ENCODE measurements at places on chromosomes 16 and 17.
A peak's percentile ranks its signal among the peaks of the same experiment; 100 is the strongest.

GRCh38 chr17:7940034-7940433 lies 8.0 kb downstream of the CNTROB start:
- DNase-seq = no peak

DNA sequence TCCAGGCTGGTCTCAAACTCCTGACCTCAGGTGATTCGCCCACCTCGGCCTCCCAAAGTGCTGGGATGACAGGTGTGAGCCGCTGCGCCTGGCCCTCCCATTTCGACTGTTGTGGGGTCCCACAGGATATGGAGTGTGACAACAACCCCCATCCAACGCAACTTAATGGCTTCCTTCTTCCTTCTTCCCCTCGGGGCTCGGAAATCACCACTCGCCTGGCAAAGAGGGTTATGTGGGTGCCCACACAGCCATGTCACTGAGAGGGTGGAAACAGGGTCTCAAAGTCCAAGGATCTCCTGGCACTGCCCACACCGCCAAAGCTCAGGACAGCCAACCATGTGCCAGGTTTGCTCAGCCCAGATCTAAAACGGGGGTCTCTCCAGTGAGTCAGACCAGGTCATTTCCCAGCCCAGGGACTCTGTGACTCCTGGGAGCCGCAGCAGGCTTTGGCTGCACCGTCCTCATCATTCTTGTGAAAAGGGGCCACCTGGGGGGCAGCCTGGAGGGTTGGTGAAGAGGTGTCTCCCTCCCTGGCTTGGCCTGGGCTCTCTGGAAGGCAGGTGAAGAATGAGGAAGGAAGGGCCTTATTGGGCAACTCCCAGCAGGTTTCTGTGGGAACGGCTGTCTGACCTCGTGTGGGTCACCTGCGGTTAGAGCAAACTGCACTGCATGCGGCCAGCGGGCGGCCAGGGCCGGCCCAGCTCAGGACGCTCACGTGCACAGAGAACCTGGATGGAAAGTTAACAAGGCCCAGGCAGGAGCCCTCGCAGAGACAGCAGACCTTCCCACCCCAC lies 25.3 kb upstream of the LITAF start:
- DNase-seq = no peak

DNA sequence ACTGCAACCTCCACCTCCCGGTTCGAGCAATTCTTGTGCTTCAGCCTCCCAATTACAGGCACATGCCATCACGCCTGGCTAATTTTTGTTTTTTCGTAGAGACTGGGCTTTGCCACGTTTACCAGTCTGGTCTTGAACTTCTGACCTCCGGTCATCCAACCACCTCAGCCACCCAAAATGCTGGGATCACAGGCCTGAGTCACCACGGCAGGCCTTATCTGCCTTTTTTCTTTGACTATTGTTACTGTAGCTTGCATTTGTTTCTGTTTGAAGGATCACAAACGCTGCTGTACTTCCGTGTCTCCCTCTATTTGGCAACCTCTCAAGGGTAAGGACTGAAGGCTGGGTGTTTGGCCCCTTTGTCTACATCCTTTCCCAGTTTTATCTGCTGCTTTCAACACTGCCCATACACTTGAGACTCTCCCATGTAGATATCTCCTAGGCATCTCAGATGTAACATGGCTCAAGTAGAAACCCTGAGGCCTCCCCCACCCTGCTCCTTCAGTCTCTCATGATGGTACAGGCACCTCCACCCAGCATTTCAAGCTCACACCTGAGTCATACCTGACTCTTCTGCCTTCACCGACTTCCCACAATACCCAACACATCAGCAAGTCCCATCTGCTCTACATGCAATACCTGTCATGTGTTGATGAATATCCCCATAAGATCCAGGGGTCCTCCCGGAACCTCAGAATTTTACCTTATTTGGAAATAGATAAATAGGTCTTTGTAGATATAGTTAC lies 219.0 kb downstream of the CPPED1 start:
- DNase-seq = peak; percentile 12

DNA sequence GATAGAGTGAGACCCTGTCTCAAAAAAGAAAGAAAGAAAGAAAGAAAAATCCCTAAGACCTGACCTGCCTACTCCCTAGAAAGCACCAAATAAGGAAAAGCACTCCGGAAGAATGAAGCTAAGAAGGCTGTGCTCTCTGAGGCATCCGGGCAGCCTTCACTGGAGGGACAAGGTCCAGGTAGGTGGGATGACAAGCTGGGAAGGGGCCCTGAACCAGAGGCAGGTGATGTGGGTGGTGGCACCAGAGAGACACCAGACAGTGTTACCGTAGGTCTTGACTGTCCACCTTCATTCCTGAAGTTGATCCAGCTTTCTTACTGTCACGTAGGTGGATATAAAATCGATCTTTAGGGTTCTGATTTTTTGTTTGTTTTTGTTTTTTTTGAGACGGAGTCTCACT lies 26.3 kb downstream of the SMTNL2 start:
- no peak for DNase-seq

DNA sequence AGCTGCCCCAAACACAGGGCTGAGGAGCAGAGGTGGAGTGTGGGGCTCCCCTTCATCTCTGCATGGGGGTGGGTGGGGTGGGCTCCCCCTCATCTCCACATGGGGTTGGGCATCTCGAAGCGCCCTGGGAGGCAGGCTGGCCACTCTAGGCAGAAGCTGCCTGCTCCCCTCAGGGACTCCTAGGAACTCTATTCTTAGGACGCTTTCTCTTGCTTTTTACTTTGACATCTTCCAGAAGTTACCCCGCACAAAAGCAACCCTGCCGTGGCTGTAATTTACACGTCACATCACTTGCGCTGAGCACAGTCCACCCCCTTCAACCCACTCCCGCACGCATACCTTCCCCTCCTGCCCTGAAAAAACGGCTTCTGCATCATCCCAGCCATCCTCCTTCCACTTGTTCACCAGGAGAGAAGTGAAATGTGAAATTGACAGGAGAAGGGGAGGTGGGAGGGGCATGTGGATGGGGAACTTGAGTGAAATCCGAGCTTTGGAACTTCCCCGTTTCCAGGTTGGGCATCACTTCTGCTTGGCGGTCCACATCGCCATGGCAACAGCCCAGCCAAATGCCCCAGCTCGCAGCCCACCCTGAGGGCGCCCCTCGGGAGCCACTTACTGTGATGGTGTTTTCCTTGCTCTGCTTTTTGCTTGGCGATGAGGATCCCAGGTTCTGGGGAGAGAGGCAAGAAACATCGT lies 53.7 kb upstream of the RCVRN start:
- no peak for DNase-seq

- DNase-seq = no peak
These were observed 6.1 kb upstream of the SLFN5 start for GRCh38 chr17:35236821-35237220.

Data from NCI-H2029 (cell line).